ENCODE measurements at places on chromosomes 4 and X.

DNA sequence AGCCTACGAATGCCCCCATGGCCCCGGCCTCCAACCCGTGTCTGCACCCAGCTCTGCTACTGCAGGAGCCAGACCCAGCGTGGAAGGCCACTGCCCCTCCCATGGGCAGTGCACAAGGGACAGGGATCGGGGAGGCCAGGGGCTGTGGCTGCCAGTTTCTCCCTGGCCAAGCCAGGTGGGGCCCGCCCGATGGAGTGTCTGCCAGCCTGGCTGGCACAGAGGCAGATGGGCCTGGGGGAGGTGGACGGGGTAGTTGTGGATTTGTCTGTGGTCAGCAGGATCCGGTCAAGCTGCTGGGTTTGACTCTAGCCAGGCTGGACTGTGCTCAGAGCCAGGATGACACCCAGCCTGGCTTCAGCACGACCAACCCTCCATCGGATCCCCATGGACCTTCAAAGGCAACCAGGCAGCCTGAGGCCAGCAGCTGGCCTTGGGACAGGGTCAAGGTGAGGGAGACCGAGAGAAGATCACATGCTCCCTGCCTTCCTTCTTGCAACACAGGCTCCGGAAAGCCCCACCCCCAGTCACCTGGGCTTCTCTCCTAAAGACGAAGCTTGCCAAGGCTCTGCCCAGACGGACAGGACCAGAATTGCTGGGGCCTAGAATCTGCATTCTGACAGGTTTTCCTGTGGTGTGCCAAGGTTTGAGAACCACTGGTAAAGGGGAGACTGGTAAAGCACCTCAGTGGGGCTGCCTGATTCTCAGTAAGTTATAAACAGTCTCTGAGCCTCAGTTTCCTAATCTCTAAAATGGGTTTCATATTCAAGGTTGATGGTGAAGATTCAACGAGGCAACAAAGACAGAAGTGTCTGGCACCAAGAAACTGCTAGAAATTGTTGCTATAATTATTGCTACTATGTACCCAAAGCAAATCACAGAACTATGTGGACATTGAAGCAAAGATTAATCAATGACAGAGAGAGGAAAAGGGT, 78.6 kb downstream of the PPP2R2C start:
- no peak for DNase-seq

DNA sequence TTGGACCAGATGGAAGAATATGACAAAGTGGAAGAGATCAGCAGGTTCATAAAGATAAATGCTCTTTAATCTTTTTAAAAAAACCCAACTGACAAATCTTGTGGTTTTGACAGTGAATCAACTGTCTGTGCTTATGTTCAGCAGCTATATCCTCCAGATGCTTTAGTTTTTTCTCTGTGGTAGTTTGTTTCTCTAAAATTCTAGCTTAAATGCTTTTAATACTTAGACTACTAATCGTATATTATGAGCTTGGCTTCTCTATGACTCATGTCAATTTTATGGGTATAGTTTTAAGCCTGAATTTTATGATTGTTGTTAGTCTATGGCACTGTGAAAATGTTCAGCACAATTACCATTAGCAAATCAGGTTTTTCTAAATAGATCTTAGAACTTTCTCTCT, 12.9 kb downstream of the HHIP start:
- DNase-seq: no peak

GRCh38 chrX:70754169-70754848, 154.2 kb downstream of the TEX11 start:
- no peak for DNase-seq

DNA sequence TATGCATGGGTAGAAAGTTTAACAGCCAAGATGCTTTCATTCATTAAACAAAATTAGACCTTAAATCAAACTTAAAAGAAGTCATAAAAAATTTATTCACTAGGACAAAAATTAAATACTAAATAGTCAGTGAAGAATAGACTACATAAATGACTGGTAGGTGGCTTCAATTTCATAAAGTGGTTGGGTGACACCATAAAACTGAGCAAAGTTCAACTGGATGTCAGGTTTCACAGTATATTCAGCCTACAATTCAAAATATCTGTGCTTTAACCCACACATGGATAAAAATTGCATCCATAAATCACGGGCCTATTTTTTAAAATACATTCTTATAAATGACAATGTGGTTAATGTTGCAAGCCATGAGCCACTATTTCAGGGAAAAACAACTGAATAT, 582.3 kb downstream of the IL15 start:
- no peak for DNase-seq

- DNase-seq: no peak
Observed at GRCh38 chrX:48617542-48618340, 20.4 kb downstream of the WDR13 start.

- no peak for DNase-seq
Observed at GRCh38 chr4:72473434-72473900, 95.6 kb downstream of the ADAMTS3 start.

DNA sequence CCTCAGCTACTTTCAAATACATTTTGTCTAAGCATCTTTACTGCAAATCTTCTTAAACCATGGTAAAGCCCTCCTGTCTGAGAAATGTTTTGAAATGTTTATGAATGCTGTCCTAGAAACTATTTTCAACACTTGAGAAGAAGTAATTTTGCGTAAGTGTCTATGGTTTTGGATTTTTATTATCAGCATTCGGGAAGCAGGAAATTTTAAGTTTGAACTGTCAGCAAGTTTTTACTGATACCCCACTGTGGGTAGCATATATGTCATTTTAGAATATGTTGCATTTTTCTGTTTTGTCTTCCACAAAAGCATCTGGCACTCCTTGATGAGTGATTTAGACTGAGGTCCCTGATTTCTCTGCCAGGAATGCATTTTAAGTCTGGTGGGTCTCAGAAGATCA, 302.4 kb upstream of the GIMD1 start:
- no peak for DNase-seq

GRCh38 chr4:169618286-169618685, 2.1 kb upstream of the CLCN3 start:
- no peak for DNase-seq

- DNase-seq: no peak
Observed at GRCh38 chr4:7331682-7332000, 103.1 kb downstream of the PSAPL1 start.

DNA sequence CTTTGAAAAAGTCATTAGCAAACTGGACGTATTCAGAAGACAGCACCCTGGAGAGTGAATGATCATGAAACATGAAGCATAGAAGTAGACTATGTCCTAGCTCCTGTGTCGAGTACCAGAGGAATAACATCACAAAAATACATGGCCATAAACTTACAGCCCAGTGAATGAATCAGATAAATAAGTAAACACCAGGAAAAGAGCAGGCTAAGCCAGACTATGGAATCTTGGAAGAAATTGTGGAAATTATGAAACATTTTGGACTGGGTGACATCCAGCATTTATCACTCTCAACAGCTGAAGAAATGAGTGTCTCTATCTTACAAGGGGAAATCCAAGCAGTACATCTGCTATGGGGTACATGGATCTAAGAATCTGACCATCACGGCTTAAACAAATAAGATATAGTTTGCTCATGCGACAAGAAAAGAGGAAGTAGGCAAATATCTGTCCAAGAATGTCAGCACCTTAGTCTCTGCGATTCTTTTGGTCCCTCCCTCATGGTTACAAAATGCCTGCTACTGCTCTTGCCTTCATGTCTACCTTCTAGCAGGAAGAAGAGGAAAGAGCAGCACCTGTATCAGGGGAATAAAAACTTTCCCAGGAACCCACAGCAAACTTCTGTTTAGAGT, 481.5 kb downstream of the BCOR start:
- no peak for DNase-seq

- no peak for DNase-seq
Observed at GRCh38 chr4:119026662-119027444, 108.8 kb upstream of the MYOZ2 start.

- no peak for DNase-seq
Observed at GRCh38 chr4:66475596-66475995, 805.3 kb upstream of the EPHA5 start.

DNA sequence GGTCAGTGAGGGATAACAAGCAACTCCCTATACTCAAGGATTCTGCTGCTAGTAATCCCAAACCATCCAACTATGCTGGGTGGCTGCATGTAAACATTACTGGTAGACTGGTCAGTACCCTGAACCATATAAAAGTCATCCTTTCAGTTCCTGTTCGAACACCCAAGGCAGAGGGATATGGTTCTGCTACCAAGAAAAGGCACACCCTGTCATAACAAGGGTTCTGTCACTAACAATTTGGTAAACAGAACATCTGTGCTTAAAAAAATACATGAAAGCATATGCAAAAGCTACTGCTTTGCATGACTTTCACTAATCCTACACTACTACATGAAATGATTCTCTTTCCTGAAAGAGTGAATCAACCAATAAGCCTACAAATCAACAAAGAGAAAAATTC, 76.8 kb upstream of the MCF2 start:
- DNase-seq: no peak

DNA sequence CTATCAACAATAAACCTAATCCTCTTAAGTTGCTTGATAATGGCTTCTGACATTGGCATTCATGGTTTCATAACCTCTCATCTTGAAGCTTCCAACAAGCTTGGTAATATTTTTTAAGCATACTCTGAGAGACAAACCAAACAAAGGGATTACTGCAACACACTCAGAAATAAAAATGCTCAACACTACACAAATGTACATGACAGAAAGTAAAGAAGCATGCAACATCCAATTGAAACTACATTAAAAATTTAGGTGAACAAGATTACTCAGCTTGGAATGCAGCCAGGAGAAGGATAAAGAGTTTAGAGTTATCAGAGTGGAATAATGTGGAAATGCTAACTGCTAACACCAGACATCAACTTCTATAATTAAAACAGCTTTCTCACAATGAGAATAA, 1136.6 kb upstream of the PABPC4L start:
- DNase-seq: no peak

DNA sequence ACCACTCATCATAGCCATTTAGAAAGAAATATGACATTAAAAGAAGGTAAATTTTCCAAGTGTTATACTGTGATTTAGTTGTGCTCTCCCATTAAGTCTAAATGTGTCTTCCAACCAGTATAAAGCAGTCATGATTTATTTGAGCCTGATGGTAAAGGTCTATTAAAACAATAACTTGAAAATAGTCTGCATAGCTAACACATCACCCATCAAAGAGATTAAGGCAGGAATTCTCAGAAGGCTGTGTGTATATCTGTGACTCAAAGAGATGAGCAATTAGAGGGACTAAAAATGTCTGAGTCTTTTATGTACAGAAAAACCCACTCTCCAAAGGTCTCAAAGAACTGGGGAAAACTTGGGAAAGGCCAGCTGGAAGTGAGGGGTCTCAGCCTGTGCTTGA, 70.3 kb upstream of the IQCM start:
- DNase-seq: no peak

GRCh38 chr4:156749426-156750403, 221.9 kb downstream of the PDGFC start:
- DNase-seq: no peak

DNA sequence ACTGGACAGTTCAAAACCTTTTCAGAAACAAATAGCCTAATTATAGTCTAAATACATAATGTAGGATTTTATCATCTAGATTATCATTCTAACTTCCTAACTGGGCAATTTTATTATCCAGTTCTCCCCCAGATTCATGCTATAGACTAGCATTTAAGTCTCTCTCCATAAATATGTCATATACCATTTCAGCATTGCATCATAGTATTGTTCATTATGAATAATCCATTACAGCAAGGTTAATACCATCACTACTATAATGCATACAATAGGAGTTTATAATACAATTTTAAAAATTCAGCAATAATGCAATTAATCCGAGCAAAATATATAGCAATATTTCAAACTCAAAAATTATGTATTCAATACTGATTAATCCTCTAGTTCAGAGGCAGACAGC, 77.4 kb downstream of the PDGFC start:
- no peak for DNase-seq

- no peak for DNase-seq
Observed at GRCh38 chr4:41389356-41389755, 132.6 kb downstream of the UCHL1 start.

GRCh38 chr4:156771171-156771837, 200.3 kb downstream of the PDGFC start:
- DNase-seq: no peak

DNA sequence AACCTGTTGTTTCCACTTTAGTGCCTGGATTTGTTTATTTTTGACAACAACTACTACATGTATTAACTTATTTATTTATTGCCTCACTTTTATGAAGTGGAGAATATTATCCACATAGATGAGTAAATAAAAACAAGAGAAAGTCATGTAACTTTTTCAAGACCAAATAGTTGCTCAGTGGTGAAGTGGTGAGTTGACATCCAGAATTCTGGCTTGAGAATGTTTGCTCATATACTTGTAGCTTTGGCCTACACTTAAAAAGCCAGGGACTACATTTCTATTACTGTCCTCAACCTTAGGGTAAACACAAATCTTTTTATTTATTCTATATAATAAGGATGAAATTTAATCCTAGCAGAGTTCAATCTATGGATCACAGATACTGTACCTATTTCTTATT, 47.7 kb upstream of the GALNTL6 start:
- DNase-seq: no peak

GRCh38 chr4:87073199-87074120, 138.6 kb downstream of the AFF1 start:
- DNase-seq: peak; percentile 74

- no peak for DNase-seq
Observed at GRCh38 chrX:102694749-102695148, 17.5 kb upstream of the GPRASP2 start.

GRCh38 chrX:132718431-132718958, 229.7 kb upstream of the MBNL3 start:
- DNase-seq: no peak

DNA sequence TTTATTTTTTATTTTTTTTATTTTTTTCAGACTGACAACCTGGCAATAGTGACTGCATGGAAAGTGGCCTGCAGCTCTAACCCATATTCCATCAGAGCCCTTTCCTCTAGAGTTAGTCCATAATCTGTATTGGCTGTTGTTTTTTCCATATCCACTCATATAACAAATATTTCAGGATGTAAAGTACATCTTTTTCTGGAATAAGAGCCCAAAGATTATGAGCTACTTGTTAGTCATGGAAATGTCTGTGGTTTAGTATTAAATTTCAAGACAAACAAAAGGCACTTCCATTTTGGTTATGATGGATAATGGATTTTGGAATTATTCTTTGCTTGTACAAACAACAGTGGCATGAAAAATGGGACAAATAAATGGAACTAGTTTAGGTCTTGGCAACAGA, 296.0 kb upstream of the HS3ST1 start:
- DNase-seq: no peak

- no peak for DNase-seq
Observed at GRCh38 chr4:126207910-126208309, 893.2 kb downstream of the FAT4 start.

DNA sequence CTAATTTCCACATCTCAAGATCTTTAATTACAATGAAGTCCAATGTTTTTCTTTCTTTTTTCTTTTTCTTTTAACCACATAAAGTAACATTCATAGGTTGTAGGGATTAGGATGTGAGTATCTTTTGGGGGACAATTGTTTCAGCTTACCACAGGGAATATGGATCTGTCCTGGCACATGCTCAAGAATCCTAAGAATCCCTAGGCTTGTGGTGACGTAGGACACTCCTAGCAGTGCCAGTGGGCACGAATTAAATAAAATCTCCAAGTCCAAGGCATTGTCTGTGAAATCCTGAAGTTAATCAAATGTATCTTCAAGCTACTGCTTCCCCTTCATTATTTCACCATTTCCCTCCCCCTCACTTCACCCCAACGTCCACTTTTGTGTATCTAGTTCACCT, 2.6 kb upstream of the LAS1L start:
- no peak for DNase-seq
